ENCODE measurements at places on chromosomes 12 and 14.

- DNase-seq = no peak
Measured at GRCh38 chr12:126093908-126094307, 1028.7 kb downstream of the AACS start.

DNA sequence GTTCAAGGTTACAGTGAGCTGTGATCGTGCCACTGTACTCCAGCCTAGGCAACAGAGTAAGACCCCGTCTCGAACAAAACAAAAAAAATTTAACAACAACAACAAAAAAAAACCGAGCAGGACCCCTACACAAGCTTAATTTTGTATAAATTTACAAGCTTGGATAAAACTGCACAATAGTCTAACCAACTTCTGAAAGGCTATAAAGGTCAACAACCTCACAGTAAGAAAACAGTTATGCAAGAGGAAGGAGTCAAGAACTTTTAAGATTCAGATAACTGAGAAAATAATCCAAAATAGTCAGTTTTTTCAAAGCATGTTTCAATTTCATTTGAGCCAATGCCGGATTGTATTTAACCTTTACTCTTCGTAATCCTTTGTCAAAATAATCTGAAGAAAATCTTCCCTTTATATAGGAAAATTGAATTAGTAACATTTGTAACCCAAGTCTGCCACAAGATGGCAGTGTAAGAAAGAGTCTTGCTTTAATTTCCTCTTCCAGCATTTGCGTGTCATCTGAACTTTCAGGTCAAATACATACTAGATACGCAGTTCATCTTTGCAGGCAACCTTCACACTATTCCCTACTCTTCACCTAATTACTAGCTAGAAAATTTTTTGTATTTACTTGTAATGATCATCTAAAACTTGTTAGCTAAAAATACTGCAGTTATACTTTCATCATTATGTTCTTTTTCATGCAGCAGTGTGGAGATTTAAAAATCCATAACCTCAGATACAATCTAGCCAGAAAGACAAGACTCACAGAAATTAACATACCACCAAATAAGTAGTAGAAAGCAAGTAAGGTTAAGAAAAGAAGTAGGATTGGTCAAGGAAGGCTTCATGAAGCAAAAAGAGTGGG is 5.8 kb downstream of the CCNB1IP1 start:
- DNase-seq = no peak

DNA sequence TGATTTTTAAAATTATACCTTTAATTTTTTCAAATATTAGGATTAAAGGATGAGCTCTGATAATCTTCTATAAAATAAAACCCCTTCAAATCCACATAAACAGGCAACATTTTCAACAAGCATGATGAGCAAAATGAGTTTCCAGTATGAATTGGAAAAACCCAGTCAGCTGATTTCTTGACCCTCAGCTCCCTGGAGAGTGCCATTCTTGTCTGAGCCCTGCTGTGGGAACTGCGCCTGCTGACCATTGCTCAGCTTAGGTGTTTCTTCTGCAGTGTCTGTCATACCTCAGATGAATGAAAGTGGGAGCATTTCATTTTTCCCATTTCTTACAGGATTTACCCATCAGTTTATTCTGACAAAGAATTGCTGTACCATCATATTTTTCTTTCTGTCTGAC is 27.6 kb downstream of the MAPKAPK5 start:
- no peak for DNase-seq

GRCh38 chr12:3202096-3202495 is 124.9 kb downstream of the TSPAN9 start:
- DNase-seq = no peak

DNA sequence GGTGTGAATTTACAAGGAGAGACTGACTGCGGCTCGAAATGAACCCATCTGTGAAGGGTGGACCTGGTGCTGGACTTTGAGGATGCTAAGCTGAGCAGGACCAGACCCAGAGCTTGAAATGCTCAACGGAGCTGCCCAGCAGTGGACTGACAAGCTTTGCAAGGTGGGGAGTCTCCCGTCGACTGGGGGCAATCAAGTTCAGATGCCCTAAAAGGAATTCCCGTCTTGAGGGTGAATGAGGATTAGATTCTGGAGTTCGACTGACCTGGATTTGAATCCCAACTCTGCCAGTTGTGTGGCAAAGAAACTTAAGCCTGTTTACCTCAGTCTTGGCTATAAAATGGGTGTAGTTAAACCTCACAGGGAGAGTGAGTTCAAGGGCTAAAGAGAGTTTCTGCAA is 204.4 kb upstream of the LHX5 start:
- DNase-seq = no peak
